Dermis blood vessel endothelial cell (primary cell): ENCODE measurements at places on chromosomes 12 and 14. TPM values are rescaled to one million over a fixed set of nuclear protein-coding genes. Genes with fewer than 3 reads are reported as not detected.

DNA sequence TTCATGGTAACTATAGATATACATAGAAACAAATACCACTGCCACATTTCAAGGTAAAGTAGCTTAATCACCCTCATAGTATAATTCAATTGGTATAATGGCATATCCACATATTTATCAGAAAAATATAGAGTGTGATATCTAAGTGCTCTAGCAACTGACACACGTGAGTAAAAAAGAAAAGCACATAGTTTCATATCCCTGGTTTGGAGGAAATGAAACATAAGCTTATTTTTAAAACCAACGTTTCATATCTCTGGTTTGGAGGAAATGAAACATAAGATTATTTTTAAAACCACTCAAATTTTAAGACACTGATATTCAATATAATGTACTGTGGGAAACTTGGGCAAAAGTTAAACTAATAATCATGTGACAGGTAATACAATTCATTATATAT, 2.1 kb downstream of the OR6C70 start:
- DNase-seq = no peak

DNA sequence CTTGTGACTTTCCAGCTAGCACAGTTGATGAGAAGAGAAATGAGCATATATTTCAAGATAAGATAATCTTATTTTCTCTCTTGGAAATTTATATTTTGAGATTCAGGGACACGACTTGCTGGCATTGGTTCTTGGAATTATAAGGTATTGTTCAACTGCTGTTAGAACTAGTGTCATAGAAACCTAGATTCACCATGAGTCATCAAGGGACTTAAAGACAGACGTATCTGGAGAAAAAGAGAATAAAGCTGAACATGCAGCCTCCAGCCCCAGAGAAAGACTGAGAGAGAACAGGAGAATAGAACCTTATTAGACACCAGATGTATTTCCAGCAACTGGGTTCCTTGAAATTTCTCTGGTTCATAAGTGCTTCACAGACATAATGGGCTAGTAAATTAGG, 194.4 kb upstream of the PPFIA2 start:
- DNase-seq = no peak

GRCh38 chr12:97639702-97640101, 177.1 kb downstream of the RMST start:
- DNase-seq = no peak

- no peak for DNase-seq
Observed at GRCh38 chr14:94897561-94897960, 127.6 kb upstream of the GSC start.

GRCh38 chr14:93895023-93895604, 32.0 kb upstream of the FAM181A start:
- no peak for DNase-seq

- DNase-seq = no peak
Observed at GRCh38 chr12:110134691-110135411, 10.7 kb downstream of the IFT81 start.

DNA sequence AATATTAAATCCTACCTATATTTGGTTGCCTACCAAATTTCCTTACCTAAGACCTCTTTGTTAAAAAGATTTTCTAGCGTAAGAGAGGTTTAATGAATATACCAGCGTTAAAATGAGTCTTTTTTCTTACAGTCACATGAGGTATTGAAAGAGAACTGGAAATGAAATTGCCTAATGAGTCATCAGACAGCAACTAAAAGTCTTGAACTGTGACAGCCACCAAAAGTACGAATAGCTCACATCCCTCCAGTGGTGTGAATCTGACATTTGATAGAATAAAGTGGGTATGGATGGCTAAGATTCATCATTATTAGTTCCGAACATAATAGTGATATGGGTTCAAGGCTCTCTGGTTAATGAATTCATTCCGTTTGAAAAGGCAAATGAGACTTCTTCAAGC, 1297.3 kb downstream of the AACS start:
- no peak for DNase-seq

DNA sequence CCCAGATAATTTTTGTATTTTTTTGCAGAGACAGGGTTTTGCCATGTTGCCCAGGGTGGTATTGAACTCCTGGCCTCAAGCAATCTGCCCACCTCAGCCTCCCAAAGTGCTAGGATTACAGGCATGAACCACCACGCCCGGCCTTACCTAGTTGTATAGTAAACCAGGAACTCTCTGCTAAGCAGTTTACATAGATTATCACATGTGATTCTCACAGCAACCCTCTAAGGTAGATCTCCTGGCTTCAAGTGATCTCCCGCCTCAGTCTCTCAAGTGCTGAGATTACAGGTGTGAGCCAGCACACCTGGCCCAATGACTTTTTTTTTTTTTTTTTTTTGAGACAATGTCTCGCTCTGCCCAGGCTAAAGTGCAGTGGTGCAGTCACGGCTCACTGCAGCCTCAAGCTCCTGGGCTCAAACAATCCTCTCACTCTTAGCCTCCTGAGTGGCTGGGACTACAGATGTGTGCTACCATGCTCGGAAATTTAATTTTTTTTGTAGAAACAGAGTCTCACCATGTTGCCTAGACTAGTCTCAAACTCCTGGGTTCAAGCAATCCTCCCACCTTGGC, 26.0 kb upstream of the ATP2A2 start:
- no peak for DNase-seq

GRCh38 chr12:25052196-25052913, 103.5 kb upstream of the BCAT1 start:
- DNase-seq = peak; percentile 7

DNA sequence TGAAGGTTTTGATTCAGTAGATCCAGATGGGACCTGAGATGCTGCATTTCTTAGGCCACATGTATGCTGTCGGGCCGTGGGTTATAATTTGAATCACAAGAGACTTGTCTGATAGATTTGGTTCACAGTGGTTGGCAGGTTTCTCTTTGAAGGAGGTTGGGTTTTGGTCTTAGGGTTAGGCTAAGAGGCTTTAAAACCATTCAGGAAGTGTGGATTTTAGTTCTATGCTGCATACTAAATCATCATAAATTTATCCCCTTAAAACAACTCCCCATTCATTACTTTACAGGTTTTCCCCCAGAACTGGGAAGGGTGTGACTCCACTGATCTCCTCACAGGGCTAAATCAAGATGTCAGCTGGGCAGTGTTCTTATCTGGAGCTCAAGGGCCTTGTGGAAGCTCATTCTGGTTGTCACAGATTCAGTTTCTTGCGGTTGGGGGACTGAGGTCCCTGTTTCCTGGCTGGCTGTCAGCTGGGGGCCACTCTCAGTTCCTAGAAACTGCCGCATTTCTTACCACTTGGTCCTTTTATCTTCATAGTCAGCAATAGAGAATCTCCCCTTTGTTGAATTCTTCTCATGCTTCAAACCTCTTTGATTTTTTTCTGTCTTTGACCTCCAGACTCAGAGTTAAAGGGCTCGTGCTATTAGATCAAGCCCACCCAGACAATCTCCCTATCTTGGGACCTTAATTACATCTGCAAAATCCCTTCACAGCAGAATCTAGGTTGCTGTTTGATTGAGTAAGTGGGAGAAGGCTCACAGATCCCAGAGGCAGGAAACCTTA, 20.6 kb upstream of the PCNX1 start:
- no peak for DNase-seq

- peak; percentile 46 for DNase-seq
Observed at GRCh38 chr12:47735649-47736048, 10.4 kb upstream of the ENDOU start.

- peak; percentile 81 for DNase-seq
Observed at GRCh38 chr12:113299619-113300237, 35.2 kb downstream of the SLC8B1 start.

DNA sequence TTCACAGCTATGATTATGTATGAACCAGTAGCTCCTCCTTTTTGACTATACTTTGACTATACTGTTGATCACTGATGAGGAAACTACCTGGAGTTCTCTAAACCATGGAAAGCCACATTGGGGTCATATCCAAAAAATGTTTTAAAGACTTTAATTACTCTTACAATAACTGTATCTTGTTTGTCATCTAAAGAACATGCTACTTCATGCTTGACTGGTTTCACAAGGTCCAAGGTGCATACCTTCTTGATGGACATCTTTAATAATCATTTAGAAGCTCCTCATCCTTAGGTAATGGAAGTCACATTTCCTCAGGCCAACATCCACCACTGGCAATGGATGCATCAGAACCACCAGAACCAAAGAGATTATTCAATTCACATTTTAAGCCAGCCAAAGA, 29.9 kb downstream of the WASHC3 start:
- DNase-seq = no peak

GRCh38 chr12:203074-203461, 10.9 kb downstream of the SLC6A12 start:
- no peak for DNase-seq

DNA sequence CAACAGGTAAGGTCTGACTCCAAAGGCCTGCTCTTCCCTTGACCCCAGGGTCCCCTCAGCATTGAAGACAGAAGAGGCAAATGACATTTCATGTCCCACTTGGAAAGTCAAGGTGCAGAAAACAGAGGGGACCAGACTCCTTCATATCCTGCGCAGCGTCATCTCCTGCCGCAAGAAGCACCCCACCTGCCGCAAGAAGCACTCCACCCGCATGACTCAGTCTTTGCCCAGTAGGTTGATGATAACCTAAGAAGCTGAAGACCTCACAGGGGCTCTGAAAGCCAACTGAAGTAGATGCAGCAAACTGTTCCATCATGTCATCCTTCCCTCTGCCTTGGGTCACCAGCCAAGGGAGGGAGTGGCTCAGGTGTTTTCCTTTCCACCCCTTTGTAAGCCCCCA, 11.6 kb upstream of the SMUG1 start:
- DNase-seq = no peak

DNA sequence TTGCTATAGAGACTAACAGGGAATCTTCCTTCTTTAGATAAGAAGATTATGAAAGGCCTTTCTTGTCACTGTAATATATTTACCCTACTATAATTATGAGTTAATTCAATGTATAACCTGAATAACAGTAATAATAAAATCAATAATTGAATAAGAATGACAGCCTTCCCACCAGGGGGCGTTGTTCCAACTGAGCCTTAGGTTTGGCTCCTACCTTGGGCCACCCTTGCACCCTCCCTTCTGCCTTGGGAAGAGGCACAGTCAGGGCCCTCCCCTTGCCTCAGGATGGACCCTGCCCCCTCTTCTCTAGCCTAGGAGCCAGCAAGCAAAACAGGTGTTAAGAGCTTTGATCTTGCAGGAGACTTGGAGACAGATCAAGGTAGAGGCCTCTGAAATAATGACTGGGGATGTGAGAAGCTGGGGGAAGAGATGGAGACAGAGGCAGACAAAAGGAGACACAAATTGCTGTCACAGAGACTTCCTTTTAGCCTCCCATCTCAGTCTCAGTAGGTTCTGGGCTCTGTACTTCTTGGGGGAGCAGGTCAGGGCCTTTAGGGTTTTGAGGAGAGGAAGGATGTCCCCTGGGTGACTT, 40.1 kb upstream of the CISTR start:
- DNase-seq = peak; percentile 28

DNA sequence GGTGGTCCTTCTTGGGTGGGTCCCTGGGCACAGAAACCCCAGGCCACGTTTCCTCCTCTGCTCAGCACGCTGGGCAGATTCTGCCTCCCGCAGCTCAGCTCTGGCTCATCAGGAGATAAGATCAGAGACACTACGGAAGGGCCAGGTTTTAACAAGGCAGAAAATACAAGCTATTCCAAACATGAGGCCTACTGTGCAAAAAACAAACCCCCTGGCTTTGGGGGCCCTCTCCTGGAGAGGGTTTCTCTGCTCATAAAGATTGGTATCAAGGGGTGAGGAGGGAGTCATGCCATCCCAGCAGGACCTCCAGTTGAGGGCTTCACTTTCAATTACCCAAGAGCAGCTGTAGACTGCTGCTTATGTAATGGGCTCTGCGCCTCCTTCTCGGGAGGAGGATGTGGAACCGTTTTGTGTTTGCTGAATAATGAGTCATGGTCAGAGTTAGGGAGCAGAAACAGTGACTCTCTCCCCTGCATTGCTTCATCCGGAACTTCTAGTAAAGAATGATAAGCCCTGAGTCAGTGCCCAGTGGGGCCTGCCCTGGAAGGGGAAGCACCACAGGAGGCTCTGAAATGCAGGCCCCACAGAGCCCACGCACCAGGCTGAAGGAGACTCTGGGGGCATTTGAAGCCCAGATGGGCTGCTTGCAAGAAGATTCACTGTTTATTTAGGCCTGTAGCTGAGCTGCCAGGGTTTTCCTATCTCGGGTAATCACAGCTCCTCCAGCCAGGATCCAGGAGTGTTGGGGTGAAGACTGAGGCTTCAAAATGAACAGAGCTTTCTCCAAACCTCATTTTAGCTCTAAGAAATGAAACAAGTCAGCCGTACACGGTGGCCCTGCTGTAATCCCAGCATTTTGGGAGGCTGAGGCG, 79.3 kb downstream of the SSPN start:
- DNase-seq = peak; percentile 97

DNA sequence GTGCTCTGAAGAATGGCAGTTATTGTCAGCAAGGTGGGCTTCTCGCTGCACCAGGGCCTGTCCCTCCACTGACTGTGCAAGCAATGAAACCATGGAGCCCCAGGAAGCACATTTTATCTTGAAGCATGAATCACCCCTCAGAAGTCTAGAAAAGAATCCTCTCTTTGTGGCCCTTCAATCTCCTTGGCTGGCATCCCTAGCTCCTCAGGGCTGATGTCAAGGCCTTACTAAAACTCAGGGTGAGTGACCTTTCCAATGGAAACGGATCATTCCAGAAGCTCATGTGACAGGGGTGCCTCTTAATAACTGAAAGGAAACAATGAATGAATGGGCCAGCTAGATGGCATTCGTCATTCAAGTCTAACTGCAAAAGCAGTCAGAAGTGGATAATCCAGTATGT, 22.3 kb upstream of the PLEKHH1 start:
- DNase-seq = no peak

DNA sequence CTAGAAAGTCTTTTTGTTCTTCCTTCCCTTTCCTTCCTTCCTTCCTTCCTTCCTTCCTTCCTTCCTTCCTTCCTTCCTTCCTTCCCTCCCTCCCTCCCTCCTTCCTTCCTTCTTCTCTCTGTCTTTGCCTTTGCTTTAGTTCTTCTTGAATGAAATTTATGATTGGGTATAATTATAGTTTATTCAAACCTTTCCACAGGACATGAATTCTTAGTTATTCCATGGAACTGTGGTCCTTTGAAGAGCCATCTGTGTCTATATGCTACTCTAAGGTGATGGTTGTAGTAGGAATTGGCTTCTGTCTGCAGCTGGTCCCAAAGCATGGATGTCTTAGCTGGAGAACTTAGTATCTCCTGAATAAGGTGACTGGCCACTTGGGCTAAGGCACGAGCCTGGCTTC, 64.8 kb downstream of the IGF1 start:
- DNase-seq = no peak

- peak; percentile 9 for DNase-seq
Observed at GRCh38 chr12:80937391-80938238, at the start of gene LIN7A. TSS of gene LIN7A (minus strand) at chr12:80937934. CDS start at chr12:80937722, 212 bp downstream.

LRRK2 gene
- total RNA-seq = 0.51 and 0.65 TPM in 2 replicates

SIRT4 gene
- 1.5 and 3.4 TPM in 2 replicates for total RNA-seq

CKAP4 gene
- 72.7 and 111 TPM in 2 replicates for total RNA-seq

RNASE3 gene
- not detected in 2 replicates for total RNA-seq

PRPF40B gene
- total RNA-seq = 1.9 and 4.1 TPM in 2 replicates

B4GALNT1 gene
- total RNA-seq = 0.14 TPM in 1 of 2 replicates, not detected in the other

ACSM4 gene
- not detected in 2 replicates for total RNA-seq

AQP6 gene
- total RNA-seq = 0.05 TPM in 1 of 2 replicates, not detected in the other

PPP4R4 gene
- total RNA-seq = not detected in 2 replicates

FBXO34 gene
- total RNA-seq = 25.2 and 25.7 TPM in 2 replicates

SCN8A gene
- total RNA-seq = 0.42 and 1.5 TPM in 2 replicates

SLC2A14 gene
- not detected in 2 replicates for total RNA-seq
